MCF 10A (cell line): ENCODE measurements at places on chromosomes 6 and 20.

GRCh38 chr20:63009045-63009961 lies 2.5 kb upstream of the BHLHE23 start:
- no peaks in the 10 kb centered on the region for H3K36me3 ChIP-seq
- DNase-seq, result peak; percentile 66
- no peak overlapping the region for H3K27ac ChIP-seq

DNA sequence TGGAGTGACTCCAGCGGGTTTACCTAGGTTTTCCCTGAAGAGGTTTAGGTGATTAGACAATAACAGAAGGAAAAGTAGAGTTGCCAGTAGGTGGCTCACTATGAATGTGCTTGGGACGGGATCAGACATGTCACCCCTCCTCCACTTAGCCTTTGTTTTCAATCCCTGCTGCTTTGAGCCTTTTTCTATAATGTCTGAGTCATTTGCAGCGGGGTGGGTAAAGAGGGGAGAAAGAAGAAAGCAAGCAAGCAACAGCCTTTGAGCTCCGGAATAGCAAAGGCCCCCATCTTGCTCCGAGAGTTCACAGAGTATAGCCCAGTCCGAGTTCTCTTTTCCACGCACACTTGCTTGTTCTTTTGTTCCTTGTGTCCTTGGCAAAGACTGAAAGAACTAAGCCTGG lies 129.1 kb downstream of the PACRG start:
- peak; percentile 86 for DNase-seq
- no peaks in the 10 kb centered on the region for H3K36me3 ChIP-seq
- H3K27me3 ChIP-seq, result no peaks in the 10 kb centered on the region
- peaks cover 9% of the 10 kb centered on the region for H3K4me1 ChIP-seq
- peak overlapping the region; percentile 66 for H3K4me3 ChIP-seq

DNA sequence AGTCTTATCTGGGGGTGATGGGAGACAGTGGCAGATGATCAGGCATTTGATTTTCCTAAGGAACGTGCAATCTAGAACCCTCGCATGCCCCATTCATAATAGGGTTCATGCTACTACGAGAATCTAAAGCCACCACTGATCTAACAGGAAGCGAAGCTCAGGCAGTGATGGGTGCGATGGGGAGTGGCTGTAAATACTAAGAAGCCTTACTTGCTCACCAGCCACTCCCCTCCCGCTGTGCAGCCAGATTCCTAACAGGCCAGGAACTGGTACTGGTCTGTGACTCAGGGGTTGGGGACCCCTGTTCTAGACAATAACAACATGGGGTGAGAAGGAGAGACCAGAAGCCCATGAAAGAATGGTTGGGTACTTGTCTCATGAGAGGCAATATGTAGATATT lies 4.5 kb downstream of the TREML4 start:
- no peak for DNase-seq
- no peaks in the 10 kb centered on the region for H3K36me3 ChIP-seq
- H3K4me3 ChIP-seq, result no peak overlapping the region
- H3K27ac ChIP-seq, result no peak overlapping the region
- H3K27me3 ChIP-seq, result peaks cover 93% of the 10 kb centered on the region
- no peaks in the 10 kb centered on the region for H3K4me1 ChIP-seq

DNA sequence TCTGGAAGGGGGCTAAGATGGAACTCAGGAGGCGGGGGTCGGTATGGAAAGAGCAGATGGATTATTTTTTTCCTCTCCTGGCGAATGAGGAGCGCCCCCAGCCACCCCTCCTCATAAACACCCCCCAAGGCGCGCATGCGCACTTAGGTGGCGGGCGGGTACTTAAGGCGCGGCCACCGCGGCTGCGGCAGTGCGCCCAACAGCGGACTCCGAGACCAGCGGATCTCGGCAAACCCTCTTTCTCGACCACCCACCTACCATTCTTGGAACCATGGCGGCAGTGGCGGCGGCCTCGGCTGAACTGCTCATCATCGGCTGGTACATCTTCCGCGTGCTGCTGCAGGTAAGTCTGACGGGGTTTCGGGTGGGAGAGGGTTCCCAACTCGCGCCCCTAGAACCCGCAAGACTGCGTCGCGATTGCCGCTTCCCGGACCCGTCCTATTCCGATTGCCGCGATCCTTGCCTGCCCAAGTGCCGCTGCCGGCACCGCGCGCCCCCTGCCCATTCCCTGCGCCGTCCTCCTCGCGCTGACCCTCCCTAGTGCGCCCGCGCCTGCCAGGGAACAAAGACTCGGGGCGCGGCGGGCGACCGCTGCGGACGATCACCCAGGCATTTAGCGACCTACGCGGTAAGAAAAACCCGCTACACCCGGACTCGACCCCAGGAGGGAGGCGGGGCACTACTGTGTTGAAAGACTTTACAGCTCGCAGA lies at the start of gene NNAT:
Gene NNAT (plus strand): TSS at position 190 of the 711 bp plus-strand sequence. CDS start 82 bp downstream, at position 272.
- peaks cover 78% of the 10 kb centered on the region for H3K36me3 ChIP-seq
- no peak within 1 kb of the TSS for H3K4me3 ChIP-seq
- no peaks in the 10 kb centered on the region for H3K27me3 ChIP-seq
- H3K4me1 ChIP-seq, result peaks cover 52% of the 10 kb centered on the region

GRCh38 chr6:658244-658643 lies 1.3 kb upstream of the HUS1B start:
- H3K4me1 ChIP-seq, result peaks cover 7% of the 10 kb centered on the region
- no peak for DNase-seq

DNA sequence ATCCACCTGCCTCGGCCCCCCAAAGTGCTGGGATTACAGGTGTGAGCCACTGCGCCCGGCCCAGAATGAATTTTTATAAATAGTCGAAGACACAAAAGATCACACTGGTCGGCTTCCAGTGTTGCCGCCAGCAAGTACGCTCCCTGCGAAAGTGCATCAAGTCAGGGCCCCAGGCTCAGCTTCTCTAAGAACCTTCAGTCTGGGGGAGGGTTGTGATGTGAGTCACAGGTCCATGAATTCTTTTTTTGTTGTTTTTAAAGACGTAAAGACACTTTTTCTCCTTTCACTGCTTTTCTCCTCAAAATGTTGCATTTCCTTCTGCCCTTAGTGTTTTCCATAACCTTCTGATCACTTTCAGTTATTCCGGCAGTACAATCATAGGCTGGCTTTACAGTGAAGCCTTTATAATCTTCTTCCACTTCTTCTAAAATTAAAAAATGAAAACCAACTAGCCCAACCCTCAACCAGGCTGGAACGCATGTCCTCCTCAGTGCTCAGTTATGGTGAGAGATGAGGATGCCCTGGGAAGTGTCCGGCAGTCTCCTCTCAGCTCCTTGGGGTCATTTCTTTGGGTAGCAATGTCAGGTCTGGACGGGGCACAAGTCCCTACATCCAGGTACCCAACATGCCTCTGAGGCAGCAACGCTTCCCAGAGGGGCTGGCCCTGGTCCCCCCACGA lies 66.6 kb downstream of the CSE1L start:
- H3K4me3 ChIP-seq, result no peak overlapping the region
- no peaks in the 10 kb centered on the region for H3K4me1 ChIP-seq

GRCh38 chr6:160141001-160141726 lies 19.5 kb downstream of the SLC22A1 start:
- H3K27ac ChIP-seq, result peak overlapping the region; percentile 51
- peaks cover 25% of the 10 kb centered on the region for H3K4me1 ChIP-seq
- peaks cover 13% of the 10 kb centered on the region for H3K36me3 ChIP-seq
- no peak overlapping the region for H3K4me3 ChIP-seq
- no peaks in the 10 kb centered on the region for H3K27me3 ChIP-seq

DNA sequence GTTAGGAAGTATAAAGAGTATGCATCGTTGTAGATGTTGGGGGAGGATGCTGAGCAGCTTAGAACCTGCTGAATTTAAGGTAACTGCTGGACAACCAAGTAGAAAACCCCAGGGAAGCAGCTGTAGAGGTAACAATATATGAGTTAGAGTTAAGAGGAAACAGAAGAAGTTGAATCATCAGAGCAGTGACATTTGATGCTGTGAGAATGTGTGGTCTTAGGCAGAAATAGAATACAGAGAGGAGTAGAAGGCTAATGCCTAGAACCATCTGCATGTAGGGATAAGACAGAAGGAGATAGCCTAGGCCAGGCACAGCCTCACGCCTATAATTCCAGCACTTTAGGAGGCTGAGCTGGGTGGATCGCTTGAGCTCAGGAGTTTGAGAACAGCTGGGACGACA lies 22.6 kb upstream of the DYNLRB1 start:
- no peaks in the 10 kb centered on the region for H3K4me1 ChIP-seq
- no peak for DNase-seq
- no peaks in the 10 kb centered on the region for H3K27me3 ChIP-seq
- no peak overlapping the region for H3K27ac ChIP-seq
- peaks cover 72% of the 10 kb centered on the region for H3K36me3 ChIP-seq

DNA sequence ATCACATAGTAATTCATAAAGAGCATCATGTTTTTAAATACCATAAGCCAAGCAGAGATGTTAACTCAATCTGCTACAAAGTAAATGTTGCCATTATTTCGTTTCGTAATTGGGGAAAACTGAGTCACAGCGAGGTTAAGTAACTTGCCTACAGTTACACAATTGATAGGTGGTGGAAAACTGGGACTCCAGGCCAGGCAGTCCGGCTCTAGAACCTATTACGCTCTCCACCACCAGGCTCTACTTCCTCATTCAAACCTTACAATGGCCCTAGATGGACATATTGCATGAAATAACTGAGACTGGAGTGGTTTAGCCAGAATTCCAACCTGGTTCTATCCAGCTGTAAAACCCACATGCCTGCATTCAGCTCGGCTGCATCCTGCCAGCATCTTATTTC lies 58.2 kb downstream of the LINC00237 start:
- DNase-seq, result peak; percentile 65
- peaks cover 8% of the 10 kb centered on the region for H3K4me1 ChIP-seq
- no peak overlapping the region for H3K27ac ChIP-seq
- H3K36me3 ChIP-seq, result no peaks in the 10 kb centered on the region

DNA sequence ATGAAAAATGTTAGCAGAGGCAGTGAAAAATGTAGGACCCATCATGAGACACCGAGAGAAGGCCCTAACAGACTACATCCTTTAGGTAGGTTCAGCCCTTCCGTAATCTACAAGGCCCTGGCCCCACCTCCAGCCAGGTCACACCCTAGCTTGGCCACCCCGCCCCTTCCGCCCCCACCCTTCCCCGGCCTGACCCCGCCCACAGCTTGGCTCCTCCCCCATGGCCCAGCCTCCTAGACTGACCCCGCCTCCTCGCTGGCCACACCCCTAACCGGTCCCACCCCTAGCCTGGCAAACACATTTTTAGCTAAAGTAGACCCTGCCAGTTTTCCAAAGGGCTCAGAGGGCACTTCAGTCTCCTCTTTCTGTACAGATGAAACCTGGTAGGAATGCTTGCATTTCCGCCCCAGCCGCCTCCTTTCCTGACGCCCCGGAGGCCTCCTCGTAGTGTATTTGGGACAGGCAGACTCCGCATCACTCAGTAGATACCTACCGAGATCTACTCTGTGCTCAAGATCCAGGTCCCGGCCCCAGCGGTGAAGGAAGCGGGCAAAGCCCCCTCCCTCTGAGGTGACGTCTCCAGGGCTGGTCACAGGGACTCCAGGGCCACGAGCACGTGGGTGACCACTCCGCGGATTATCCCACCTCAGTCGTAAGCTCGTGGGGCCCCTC lies 443.5 kb downstream of the PREX1 start:
- no peaks in the 10 kb centered on the region for H3K36me3 ChIP-seq
- H3K27ac ChIP-seq, result no peak overlapping the region
- H3K4me1 ChIP-seq, result no peaks in the 10 kb centered on the region
- no peak overlapping the region for H3K4me3 ChIP-seq
- peaks cover 66% of the 10 kb centered on the region for H3K27me3 ChIP-seq
- DNase-seq, result peak; percentile 8

DNA sequence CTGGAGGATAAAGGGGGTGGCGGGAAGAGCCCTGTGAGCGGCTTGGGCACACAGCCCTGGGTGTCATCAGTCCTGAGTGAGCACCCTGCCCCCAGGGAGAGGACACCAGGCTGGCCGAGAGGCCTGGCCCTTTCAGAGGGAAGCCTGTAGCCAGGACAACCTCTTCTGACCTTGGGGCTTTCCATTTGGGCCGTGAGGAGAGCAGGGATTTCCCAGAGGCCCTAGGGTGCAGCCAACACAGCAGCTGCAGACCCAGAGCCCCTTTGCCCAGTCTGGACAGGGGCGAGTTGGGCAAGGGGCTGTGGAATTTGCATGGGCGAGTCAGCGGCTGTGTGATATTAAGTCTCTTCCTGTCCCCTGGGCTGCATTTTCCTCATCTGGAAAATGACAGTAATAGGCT lies 6.3 kb downstream of the MAP1LC3A start:
- no peak overlapping the region for H3K4me3 ChIP-seq
- peaks cover 1% of the 10 kb centered on the region for H3K36me3 ChIP-seq
- no peaks in the 10 kb centered on the region for H3K4me1 ChIP-seq

GRCh38 chr6:46190889-46191288 lies 20.1 kb upstream of the ENPP5 start:
- no peak overlapping the region for H3K4me3 ChIP-seq
- H3K27me3 ChIP-seq, result no peaks in the 10 kb centered on the region
- H3K36me3 ChIP-seq, result no peaks in the 10 kb centered on the region
- no peak overlapping the region for H3K27ac ChIP-seq
- no peak for DNase-seq

DNA sequence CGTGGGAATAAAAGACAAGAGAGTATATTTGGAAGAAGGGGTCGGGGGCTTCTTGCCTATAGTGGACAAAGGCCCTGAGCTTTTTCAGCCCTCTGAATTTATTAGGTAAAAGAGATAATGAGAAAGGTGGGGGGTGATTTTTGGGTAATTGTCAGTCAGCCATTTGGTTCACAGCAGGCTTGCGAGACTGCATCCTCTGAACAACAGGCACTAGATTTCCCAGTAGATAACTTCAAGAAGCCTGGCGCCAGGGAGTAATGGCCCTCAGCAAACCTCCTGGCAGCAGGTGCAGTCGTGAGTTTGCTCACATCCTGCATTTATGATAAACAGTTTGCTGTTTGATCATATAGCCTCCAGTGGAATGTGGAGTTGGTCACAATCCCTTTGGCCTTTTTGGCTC lies 609.0 kb downstream of the DHX35 start:
- DNase-seq, result no peak
- no peaks in the 10 kb centered on the region for H3K4me1 ChIP-seq
- no peaks in the 10 kb centered on the region for H3K27me3 ChIP-seq
- no peaks in the 10 kb centered on the region for H3K36me3 ChIP-seq

DNA sequence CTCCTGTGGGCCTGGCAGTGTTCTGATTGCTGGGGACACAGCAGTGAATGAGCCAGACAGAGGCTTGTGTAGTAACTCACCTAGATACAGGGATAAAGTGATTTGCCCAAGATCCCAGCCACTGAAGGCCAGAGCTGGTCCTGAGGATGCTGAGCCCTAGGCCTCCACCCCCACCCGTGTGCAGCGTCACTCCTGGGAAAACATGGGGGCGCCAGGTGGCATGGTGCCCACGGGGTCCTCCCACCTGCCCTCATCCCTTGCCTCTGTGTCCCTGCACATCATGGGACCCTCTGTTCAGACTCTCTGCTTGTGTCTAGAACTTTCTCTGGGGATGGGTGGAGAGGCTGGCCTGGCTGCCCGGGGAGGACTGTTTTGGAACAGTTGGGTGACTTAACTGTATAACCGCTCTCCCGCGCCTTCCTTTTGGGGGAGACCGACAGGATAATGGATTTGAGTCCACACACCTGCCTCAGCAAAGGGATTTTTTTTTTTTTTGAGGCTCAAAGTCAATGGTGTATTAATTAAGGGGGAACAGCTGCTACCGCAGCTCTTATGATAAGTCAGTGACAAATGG lies 19.6 kb downstream of the LEMD2 start:
- peaks cover 5% of the 10 kb centered on the region for H3K36me3 ChIP-seq
- H3K27me3 ChIP-seq, result no peaks in the 10 kb centered on the region
- H3K4me1 ChIP-seq, result no peaks in the 10 kb centered on the region
- H3K27ac ChIP-seq, result no peak overlapping the region
- H3K4me3 ChIP-seq, result no peak overlapping the region
